Ascending aorta (tissue), 2 donors: ENCODE measurements at places on chromosomes 5 and 9. TPM values are rescaled to one million over a fixed set of nuclear protein-coding genes. Genes with fewer than 3 reads are reported as not detected.

GRCh38 chr5:173764332-173765028 is 123.7 kb upstream of the CPEB4 start:
- H3K4me3 ChIP-seq: no peak overlapping the region
- H3K36me3 ChIP-seq: no peaks in the 10 kb centered on the region
- H3K27ac ChIP-seq: peak overlapping the region; percentile 27
- no peaks in the 10 kb centered on the region for H3K27me3 ChIP-seq
- H3K4me1 ChIP-seq: no peaks in the 10 kb centered on the region
- DNase-seq: peak; percentile 70

- no peak overlapping the region for H3K27ac ChIP-seq
- H3K36me3 ChIP-seq: no peaks in the 10 kb centered on the region
- H3K4me3 ChIP-seq: no peak overlapping the region
- no peaks in the 10 kb centered on the region for H3K4me1 ChIP-seq
These were observed 165.5 kb downstream of the RORB start for GRCh38 chr9:74662674-74663073.

GRCh38 chr9:134432471-134432870 is 106.2 kb downstream of the RXRA start:
- DNase-seq: no peak
- H3K4me1 ChIP-seq: peaks cover 35% of the 10 kb centered on the region
- H3K36me3 ChIP-seq: peaks cover 30% of the 10 kb centered on the region
- no peak overlapping the region for H3K4me3 ChIP-seq
- H3K27ac ChIP-seq: peak overlapping the region; percentile 69

GRCh38 chr5:130402906-130403305 is 498.6 kb downstream of the CHSY3 start:
- H3K4me1 ChIP-seq: no peaks in the 10 kb centered on the region
- no peak overlapping the region for H3K4me3 ChIP-seq
- H3K36me3 ChIP-seq: no peaks in the 10 kb centered on the region
- DNase-seq: no peak
- no peaks in the 10 kb centered on the region for H3K27me3 ChIP-seq

Gene PCDHGA12
- 18.5 TPM for total RNA-seq

Gene LCN2
- not detected for total RNA-seq

DNA sequence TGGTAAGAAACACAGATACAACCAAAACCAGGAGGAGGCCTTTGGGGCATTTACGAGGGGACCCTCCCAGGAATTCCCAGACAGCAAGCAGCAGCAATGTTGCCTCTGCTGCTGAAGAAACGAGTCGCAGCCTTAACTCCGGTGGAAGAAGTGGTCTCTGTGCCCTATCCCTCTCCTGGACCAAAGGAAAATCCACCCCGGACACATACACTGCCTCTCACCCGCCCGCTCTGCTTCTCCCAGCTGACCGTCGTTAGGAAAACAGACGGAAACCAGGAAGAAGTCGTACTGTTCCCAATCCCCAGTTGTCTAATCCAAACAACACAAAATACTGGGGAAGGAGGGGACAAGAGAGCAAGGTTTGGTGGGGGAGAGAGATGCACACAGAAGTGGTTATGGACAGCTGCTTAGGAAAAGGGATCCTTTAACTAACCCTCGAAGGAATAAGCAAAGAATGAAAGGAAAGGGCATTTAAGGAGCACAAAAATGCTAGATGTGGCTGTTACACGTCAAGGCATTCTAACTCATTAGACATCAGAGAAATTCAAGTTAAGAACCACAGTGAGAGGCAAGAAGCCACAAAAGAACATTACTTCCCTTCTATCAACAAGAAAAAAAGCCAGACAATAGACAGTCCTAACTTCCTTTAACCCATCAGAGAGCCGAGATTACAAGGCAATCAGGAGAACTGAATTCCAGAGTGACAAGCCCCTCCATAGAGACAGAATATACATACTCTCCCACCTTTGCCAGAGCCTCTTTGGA is 71.9 kb downstream of the ACTL7B start:
- no peak for DNase-seq
- no peaks in the 10 kb centered on the region for H3K27me3 ChIP-seq
- no peak overlapping the region for H3K4me3 ChIP-seq
- no peaks in the 10 kb centered on the region for H3K36me3 ChIP-seq

Gene ITK
- 0.43 TPM for total RNA-seq

- no peak for DNase-seq
- no peaks in the 10 kb centered on the region for H3K4me1 ChIP-seq
- no peak overlapping the region for H3K27ac ChIP-seq
- H3K36me3 ChIP-seq: no peaks in the 10 kb centered on the region
- H3K27me3 ChIP-seq: no peaks in the 10 kb centered on the region
- no peak overlapping the region for H3K4me3 ChIP-seq
These were observed 3.9 kb upstream of the SLC26A2 start for GRCh38 chr5:149956685-149957084.

- no peaks in the 10 kb centered on the region for H3K36me3 ChIP-seq
- H3K27ac ChIP-seq: no peak overlapping the region
- no peaks in the 10 kb centered on the region for H3K27me3 ChIP-seq
- no peak overlapping the region for H3K4me3 ChIP-seq
- no peaks in the 10 kb centered on the region for H3K4me1 ChIP-seq
- DNase-seq: no peak
These were observed 27.7 kb upstream of the DAPK1 start for GRCh38 chr9:87469793-87470465.

Gene SLC36A2
- 0.75 TPM for total RNA-seq

DNA sequence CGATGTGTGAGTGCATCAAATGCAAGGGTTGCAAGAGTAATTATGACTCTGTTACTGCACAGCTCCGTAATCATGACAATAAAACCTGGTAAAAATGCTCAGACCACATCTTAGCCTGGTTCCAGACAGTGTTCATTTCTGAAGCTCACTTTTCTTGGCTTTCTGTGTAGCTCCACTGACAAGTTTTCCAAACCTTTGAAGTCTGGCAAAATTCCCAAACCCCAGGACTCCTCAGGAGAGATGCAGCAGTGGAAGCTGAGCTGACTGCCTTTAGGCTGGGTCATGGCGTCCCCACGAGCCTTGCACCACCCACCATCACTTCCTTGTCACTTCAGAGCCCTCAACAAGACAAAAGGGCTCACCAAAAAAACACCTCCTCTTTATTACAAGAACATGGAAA is 131.6 kb upstream of the TAS2R1 start:
- DNase-seq: no peak
- no peaks in the 10 kb centered on the region for H3K4me1 ChIP-seq
- no peaks in the 10 kb centered on the region for H3K27me3 ChIP-seq
- H3K4me3 ChIP-seq: no peak overlapping the region
- no peak overlapping the region for H3K27ac ChIP-seq

Gene CORO2A
- 9.0 TPM for total RNA-seq

- no peak overlapping the region for H3K27ac ChIP-seq
- no peak overlapping the region for H3K4me3 ChIP-seq
- DNase-seq: no peak
- H3K36me3 ChIP-seq: no peaks in the 10 kb centered on the region
- H3K4me1 ChIP-seq: no peaks in the 10 kb centered on the region
- no peaks in the 10 kb centered on the region for H3K27me3 ChIP-seq
These were observed 116.1 kb upstream of the SPOCK1 start for GRCh38 chr5:137615171-137615775.

Gene CDH9
- total RNA-seq: not detected

- DNase-seq: no peak
- no peaks in the 10 kb centered on the region for H3K36me3 ChIP-seq
- no peaks in the 10 kb centered on the region for H3K27me3 ChIP-seq
- peaks cover 8% of the 10 kb centered on the region for H3K4me1 ChIP-seq
These were observed 260.0 kb downstream of the AUH start for GRCh38 chr9:91101611-91102168.
